NCI-H460 (cell line): ENCODE measurements at places on chromosomes 2 and 18.

DNA sequence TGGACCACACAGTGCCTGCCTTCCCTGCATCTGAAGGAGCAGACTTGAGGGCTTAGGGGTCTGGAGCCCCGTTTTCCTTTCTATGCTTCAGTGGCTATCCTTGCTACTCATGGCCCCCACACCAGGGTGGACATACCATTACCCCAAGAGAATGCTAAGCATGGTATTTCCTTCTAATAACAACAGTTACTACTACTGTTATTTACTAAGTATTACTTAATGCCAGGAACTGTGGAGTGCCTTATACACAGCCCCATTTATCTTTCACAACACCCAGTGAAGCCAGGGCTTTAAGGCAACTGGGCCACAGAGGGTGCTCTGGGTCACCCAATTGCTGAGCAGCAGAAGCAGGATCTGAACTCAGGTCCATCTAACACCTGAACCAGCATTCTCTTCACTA lies 5.8 kb upstream of the PAX8 start:
- no peak for DNase-seq

- no peak for DNase-seq
These were observed 637.5 kb downstream of the PLCL1 start for GRCh38 chr2:198441901-198442300.

GRCh38 chr2:138486363-138487198 lies 15.0 kb upstream of the SPOPL start:
- no peak for DNase-seq

DNA sequence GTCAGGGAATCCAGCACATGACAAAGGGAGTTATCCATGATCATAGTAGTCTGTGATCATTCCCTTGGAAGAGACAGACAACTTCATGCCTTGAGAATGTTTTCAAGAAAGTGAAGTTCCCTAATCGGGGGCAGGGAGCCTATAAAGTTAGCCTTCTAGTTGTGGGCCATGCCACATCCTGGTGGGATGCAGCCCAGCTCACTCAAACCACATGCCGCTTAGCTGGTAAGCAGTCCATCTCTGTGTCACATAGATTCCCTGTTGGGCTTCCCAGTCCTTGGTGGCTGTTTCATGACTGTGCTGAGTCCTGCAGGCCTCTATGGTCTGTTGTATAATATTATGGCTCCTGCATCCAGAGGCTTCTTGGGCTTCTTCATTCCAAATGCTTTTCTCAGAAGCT lies 11.4 kb upstream of the ARHGAP25 start:
- no peak for DNase-seq

DNA sequence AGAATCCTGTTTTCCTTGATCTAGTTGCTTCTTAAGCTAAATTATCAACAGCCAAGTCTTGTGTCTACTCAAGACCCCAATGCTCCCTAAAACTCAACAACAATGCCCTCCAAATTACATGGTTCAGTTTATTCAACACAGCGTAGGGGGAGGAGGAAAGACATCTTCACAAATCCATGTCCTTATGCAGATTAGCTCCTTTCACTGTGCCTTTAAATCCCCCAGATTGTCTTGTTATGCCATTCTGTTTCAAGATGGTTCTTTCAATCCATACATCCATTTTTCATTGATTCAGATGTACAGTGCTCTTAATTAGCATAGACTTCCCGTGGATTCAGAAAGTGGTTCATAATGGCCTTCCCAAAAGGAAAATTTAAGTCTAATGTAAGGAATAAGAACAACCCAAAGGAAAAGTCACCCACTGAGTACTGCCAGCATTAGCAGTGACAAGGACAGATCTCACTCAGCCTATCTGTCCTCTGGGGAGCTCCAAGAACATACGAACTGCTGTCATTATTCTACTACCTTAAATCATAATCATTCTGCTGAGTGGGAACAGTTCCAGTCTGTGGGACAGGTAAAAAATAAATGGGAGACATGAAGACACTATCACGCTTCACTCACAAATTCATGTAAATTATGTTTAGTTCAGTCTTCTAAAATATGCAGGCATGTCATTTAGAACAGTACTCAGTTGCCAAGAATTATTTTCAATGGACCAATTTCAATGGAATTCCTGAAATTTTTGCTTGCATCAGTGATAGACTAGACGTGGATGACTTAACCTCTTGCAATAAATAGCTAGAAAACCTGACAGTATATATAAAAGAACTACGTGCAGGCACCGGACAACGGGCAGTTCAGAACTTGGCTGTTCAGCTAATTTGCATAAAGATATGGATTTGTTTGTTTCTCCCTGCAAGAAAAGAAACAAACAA lies 58.9 kb upstream of the RNU4ATAC start:
- peak; percentile 59 for DNase-seq

DNA sequence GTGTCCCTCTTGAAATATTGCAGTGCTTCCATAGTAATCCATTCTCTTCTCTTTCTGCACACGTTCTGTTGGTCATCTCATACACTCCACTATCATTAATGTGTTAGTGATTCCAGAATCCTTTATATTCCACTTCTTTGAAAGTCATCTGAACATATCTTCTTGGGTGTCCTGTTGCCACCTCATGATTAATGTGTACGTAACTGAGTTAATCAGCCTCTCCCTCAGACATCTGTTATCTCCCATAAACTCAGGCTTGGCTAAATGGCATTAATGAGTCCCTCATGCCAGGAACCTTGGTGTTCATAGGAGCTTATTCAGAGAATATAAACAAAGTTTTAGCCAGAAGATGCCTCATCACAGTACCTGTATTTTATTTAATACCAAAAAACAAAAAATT lies 126.4 kb downstream of the NCOA1 start:
- no peak for DNase-seq

GRCh38 chr18:34283506-34283905 lies 58.8 kb upstream of the NOL4 start:
- no peak for DNase-seq

DNA sequence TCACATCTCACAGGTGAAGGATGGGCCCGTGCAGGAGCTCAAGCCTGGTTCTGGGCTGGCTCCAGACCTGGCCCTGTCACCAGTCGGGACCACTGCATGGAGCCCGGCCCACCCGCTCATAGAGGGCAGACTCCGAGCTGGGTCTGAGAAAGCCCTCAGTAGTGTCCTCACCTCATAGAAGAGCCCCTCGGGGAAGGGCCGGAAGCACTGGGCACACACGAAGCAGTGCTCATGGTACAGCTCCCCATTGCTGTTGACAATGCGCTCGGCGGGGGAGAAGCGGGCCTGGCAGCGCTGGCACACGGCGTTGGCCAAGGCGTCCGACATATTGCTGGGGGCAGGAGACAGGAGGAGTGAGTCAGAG lies 11.3 kb downstream of the GPR17 start:
- no peak for DNase-seq
